Endothelial cell of umbilical vein (primary cell): ENCODE measurements at places on chromosomes 2 and 18. TPM values are rescaled to one million over a fixed set of nuclear protein-coding genes. Genes with fewer than 3 reads are reported as not detected.

Gene DSC3
- total RNA-seq: 0.18 and 0.23 TPM in 2 replicates

Gene REG1A
- not detected in 2 replicates for total RNA-seq

Gene ERFE
- total RNA-seq: 0.46 and 1.2 TPM in 2 replicates

Gene VAMP8
- total RNA-seq: 35.8 and 39.0 TPM in 2 replicates

Gene RNF103
- 24.2 and 27.2 TPM in 2 replicates for total RNA-seq

Gene CYBRD1
- 22.8 and 24.8 TPM in 2 replicates for total RNA-seq

- no peak for DNase-seq
Measured at GRCh38 chr2:184413221-184413620, 185.1 kb upstream of the ZNF804A start.

DNA sequence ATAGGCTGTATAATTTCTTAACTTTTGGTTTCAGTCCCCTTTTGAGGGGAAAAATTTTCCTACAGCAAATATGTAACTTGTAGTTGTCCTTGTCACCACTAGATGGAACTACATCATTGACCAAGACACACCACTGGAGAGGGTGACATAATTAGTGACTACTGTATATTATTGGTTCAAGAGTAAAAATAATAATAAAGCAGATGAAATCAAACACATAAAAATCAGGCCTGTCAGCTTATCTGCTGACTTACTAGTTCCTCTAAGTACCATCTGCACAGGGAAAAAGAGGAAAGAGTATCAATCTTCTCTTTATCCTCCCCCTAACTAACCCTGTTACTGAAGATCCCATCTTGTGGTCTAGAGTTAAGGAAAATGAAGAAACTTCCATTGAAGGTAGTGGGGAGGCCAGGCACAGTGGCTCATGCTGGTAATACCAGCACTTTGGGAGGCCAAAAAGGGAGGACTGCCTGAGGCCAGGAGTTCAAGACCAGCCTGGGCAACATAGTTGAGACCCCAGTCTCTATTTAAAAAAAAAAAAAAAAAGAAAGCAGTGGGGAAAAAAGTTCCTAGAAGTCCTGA, 29.6 kb upstream of the ENOSF1 start:
- peak; percentile 78 for DNase-seq

DNA sequence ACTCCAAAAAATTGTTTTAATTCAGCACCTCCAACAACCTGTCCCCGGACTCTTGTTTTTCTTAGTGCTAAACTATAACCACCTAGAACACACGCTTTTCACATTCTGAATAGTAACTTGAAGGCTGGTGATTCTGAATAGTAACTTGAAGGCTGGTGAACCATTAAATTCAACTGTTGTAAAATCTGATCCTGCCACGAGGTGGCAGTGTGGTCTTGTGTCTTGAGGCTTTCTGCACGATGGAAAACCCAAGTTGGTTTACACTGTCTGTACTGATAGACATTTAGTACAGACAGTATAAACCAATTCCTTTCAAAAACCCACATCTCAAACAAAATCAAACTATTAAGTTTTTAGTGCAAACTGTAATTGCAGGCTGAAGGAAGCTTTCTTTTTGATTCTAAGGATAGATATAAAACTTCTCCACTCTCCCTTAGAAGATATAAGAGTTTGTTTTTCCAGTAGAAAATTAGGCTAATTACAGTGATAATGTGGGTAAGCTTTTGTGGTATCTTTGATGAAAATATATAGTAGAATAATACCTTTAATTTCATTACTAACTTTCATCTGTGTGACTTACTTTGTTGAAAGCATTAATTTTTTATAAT, 57.6 kb downstream of the VAPA start:
- peak; percentile 87 for DNase-seq

GRCh38 chr18:50578030-50578429, 18.1 kb downstream of the MAPK4 start:
- DNase-seq: no peak

DNA sequence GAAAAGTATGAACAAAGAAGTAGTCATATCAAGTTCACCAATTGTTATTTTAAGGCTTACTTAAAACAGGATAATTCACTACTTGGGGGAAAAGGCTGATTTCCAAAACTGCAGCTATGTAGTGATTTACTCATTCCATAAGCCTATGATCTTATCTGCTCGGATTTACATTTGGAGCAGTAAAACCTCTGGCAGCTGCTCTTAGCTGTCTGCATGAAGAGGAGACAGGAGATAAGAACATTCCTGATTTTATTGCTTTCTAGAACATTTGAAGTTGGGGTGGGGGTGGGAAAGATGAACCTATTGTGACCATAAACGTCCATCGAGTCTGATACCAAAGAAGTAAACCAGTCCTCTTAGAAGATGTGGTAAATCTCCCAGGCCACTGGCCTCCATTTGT, 120.9 kb downstream of the MMADHC start:
- DNase-seq: no peak

- DNase-seq: no peak
Measured at GRCh38 chr2:240796543-240797499, 23.2 kb downstream of the KIF1A start.

DNA sequence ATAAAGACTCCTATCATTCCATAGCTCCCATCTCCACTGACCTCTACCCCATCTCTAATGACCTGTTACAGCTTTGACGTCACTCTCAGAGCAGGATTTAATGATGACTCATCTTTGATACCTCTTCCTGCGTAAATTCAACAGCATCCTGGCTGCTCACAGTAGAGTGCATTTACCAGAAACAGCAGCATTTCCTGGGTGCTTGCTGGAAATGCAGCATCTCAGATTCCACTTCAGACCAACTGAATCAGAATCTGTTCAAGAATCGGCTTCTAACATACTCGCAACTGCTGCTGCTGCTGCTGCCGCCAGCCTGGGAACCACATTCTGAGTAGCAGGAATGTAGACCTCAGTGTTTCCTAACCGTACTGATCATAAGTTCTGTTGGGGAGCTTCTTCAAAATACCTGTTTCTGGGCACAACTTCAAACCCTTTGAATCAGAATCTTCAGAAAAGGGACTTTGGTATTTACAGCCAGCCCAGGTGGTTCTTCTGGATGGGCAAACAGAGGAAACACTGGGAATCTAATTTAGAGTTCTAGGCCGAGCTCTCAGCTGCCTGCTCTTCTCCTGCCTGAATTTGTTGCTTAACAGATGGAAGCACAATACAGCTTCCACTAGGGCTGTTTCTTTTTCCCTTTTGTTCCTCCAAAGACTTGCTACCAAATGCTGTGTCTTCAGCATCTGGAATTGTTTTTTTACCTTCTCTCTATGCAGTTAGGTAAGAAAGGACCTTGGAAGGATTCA, 241.4 kb downstream of the NCKAP5 start:
- DNase-seq: no peak

DNA sequence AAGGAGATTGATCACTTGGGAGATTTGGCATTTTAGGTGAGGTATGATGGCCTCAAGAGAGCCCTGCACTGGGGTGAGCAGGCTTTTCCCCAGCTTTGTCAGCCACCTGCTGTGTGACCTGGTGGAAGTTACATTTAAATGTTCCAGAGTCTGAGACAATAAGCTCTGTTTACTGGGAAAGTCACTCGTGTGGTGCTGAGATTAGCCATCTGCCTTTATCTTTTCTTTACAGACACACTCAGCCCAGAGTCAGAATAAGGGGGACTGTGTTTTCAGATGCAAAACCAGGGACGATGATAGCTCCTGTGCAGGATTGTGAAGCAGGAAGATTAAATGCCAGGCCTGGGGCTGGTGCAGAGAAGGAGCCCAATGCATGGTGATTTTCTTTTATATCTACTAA, 47.9 kb downstream of the SH3RF3 start:
- DNase-seq: peak; percentile 74

DNA sequence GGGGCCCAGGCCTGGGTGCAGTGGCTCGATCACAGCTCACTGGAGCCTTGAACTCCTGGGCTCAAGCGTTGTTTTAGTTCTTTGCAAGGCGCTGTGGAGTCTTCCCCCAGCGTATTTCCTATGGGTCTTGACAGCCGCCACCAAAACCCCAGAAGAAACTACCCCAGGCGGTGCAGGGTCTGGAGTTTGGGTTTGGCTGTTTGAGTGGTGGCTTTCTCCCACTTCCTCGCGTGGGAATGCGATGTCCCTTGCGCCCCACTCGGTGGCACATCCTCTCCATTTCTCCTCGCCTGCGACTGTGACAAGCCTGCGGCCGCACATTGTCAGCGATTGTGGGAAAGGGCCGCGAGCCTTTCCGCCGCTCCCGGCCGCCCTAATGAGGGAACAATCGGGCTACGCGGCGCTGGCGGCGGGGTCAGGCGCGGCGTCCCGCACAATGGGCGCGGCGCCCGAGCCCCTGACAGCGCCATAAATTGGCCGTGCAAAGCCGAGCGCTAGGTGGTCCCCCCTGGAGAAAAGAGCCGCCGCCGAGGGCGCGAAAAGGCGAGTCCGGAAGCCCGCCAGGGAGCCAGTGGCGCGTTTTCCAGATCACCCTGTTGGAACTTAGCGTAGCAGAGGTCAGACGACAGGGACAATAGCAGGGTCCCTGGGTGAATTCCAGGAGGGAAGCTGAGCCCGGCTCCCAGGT, 194.9 kb upstream of the POU3F3 start:
- no peak for DNase-seq

GRCh38 chr2:84925724-84926376, 20.4 kb downstream of the TMSB10 start:
- DNase-seq: peak; percentile 87

GRCh38 chr2:237092920-237093781, 7.5 kb downstream of the COPS8 start:
- DNase-seq: peak; percentile 84

GRCh38 chr18:72107647-72108383, 436.3 kb downstream of the CBLN2 start:
- DNase-seq: peak; percentile 1
